ENCODE measurements at places on chromosomes 7 and 10. TPM values are rescaled to one million over a fixed set of nuclear protein-coding genes. Genes with fewer than 3 reads are reported as not detected.

Gene CYP2C18
- total RNA-seq: 0.05 TPM

Gene UPK3BL2
- 4.7 TPM for total RNA-seq

Gene TMEM254
- total RNA-seq: 16.5 TPM

Gene A1CF
- not detected for total RNA-seq

Gene ACTL6B
- not detected for total RNA-seq

Gene COL13A1
- total RNA-seq: 114 TPM

Gene ADCY1
- total RNA-seq: 0.08 TPM

Gene PRLHR
- total RNA-seq: not detected

Gene STK31
- 0.02 TPM for total RNA-seq

Gene ATOH7
- total RNA-seq: not detected

Gene NYAP1
- total RNA-seq: 0.20 TPM

Gene MAGI2
- 0.84 TPM for total RNA-seq

Gene MYPN
- total RNA-seq: 3.6 TPM

Gene PLEKHS1
- not detected for total RNA-seq

Gene SLC25A28
- total RNA-seq: 15.0 TPM

Gene CCDC7
- 1.5 TPM for total RNA-seq

Gene INMT
- not detected for total RNA-seq

Gene NFE2L3
- 25.4 TPM for total RNA-seq

Gene SEMA3E
- not detected for total RNA-seq

Gene AFAP1L2
- total RNA-seq: 1.2 TPM

- DNase-seq: no peak
Observed at GRCh38 chr7:37076668-37077067, 352.4 kb upstream of the AOAH start.

- DNase-seq: no peak
Observed at GRCh38 chr7:106222545-106222944, 62.2 kb downstream of the NAMPT start.

DNA sequence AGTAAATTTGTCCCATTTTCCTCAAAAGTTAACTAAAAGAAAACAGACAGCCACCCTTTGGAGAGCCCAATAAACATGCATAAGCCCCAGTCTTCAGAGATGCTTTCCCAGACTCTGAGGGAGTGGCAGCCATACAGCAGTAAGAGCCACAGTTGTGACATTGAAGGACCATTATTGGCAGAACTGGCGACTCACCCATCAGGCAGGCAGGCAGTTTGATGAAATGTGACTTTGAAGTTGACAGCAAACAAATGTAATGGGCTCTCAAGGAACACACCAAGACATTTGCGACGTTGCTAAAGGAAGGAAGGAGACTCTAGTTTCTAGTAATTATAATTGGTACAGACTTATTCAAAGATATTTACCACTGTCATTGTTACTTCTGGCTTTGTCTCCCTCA, 287.5 kb upstream of the PHYHIPL start:
- no peak for DNase-seq

DNA sequence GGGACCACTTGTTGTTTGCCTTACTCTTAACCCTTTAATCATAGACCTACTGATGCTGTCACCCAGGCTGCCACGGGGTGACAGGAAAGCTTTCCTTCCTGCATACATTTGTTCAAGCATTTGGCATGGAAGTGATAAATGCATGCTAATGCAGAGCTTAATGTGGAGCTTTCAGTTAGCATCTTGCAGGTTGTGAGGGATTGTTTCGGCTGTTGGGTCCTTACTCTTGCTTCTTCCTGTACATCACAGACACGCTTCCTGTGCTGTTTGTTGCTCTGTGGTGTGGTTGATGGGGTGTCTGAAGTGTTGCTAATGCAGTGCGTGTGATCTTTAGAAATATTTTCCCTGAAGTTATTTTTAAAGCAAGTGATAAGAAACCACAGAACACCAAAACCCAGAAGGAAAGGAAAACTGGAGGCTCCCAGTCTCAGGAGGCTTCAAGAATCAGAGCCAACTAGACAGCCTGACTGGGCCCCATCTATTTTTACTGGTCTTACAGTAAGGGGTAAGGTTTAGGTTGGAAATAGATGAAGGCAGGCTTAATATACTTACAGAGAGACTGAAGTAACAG, 143.1 kb downstream of the CHN2 start:
- DNase-seq: no peak

- no peak for DNase-seq
Observed at GRCh38 chr10:5775685-5776084, 37.5 kb downstream of the GDI2 start.

- peak; percentile 54 for DNase-seq
Observed at GRCh38 chr10:49569031-49569631, 30.2 kb upstream of the ERCC6 start.

DNA sequence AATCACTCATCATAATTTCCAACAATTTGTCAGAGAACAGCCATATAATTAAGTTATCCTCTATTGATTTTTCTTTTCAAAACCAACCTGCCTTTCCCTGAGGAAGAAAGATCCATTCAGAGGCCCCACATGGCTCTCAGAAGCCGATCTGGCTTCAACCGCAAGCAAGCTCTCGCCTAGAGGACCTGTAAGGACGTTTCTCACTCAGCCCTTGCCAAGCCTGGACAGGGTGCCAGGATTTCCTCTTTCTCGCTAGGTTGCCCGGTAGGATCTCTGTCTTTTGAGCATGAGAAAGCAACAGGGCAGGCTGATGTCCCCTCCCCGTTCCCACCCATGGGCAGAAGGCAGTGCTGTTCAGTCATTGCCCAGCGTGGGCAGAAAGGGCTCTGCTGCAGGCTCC, 13.0 kb downstream of the AIFM2 start:
- DNase-seq: no peak

- DNase-seq: no peak
Observed at GRCh38 chr10:110747609-110748464, 103.7 kb downstream of the RBM20 start.

DNA sequence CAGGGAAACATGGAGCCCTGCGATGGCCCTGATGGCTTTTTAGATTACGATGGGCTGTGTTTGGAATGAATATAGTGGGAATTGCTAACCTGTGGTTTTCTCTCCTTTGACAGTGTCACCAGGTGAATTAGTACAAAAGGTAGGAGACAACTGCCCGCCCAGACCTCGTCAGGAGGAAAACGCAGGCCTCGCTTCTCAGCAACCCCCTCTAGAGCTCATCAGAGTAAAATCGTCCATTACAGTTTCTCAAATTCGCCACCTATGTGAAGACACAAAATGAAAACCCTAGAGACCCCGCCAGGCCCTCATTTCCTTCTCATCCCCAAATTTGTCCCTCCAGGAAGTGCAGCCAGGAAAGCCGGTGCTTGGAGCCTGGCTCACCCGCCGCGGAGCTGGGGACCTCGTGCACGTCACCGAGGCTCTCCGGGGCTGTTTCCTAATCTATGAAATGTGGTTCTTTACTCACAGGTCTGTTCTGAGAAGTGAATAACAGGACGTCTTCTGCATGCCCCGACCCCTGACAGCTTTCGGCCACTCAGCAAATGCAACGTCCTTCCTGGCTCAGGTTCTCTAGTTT, 143.7 kb downstream of the VIPR2 start:
- no peak for DNase-seq

GRCh38 chr7:46233585-46234329, 312.7 kb upstream of the IGFBP3 start:
- DNase-seq: no peak

DNA sequence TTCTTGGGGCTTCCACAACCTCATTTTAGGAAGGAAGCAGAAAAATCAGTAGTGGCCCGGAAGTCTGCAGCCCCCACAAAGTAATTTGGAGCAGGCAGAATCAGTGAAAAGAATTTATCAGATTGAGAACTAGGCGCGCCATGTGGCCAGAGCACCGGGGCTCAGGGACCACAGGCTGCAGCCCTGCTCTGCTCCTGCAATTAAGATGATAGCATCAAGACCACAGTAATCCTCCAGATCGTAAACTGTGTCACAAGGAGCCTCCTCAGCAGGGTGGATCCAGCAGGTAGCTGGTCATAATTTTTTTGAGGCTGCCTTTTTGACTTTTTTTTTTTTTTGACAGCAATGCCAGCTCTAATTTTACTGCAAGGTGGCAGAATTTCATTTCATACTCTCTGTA, 209.0 kb upstream of the ZMIZ1 start:
- no peak for DNase-seq

GRCh38 chr7:5234852-5235831, 45.1 kb downstream of the WIPI2 start:
- no peak for DNase-seq

GRCh38 chr7:153939177-153939576, 113.0 kb upstream of the DPP6 start:
- no peak for DNase-seq

DNA sequence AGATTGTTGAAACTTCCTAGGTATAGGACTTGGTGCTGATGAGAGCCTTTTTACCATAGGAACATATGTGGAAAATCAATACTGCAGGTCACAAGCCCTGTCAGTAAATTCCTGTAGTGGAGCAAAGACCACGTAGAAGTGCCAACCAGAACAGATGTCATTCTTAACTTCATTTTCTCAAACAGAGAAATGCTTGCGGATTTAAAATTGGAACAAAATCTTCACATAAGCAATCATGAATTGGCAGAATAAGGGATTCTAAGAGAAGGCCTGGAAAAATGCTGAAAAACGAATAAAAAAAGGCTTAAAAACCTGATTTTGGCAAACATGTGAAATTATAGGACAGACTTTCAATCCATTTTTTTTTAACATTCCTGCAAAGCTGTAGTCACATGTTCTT, 80.8 kb upstream of the SMIM30 start:
- DNase-seq: no peak

DNA sequence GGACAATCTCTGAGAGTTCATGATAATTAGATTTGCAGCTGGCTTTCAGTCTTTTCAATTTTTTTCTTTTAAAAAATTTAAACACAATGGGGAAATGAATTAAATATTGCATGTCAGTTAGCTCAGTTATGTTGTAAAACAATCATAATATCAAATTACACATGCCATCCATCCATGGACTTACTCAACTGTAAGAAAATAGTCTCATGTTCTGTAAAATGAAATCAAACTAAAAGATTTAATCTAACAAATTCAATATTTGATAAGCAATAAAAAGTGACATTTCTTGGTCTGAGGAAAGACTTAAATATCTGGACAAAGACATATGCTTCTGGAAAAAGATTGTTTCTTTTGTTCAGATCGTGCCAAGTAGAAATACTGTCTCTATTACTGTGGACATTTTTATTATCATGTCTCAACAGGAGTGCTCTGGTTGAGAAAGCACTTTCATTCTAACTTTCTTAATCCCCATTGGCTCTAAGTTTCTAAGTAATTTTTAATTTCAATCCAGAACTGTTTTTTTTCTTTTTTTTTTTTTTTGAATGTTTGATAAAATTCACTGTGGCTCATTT, 179.2 kb upstream of the FAM3C start:
- DNase-seq: no peak

DNA sequence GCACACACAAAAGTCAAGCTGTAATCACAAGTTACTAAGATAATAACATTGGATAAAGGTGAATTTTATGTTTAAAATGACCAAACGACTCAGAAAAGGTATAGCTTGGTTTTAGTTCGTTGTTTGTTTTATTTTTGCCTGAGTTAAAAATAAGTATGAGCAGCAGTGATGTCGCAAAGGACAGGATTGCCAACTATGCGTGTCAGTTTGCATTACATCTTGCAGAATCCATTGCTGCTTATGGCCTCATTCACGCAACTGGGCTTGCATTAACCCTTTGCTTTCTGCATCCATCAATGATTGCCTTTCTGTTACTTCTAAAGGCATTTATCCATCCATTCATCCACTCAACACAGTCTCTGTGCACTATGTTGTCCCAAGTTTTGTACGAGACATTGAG, 389.6 kb downstream of the DPP6 start:
- DNase-seq: no peak

DNA sequence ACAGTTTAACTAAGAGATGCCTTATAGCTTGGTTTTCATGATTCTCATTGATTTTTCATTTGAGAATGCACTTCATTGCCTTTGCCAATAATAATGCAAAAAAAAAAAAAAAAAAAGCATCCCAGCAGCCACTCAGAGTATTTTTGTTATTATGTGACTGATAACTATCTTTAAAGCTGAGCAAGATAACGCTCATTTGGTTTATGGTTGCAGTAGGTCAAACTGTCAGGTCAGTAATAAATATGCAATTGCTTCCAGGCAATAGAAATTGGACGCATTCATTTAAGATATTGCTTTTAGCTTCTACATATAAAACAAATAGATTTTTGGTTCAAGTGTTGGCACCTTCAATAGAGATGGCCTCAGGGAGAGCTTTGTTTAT, 215.1 kb downstream of the PRPF18 start:
- DNase-seq: no peak

DNA sequence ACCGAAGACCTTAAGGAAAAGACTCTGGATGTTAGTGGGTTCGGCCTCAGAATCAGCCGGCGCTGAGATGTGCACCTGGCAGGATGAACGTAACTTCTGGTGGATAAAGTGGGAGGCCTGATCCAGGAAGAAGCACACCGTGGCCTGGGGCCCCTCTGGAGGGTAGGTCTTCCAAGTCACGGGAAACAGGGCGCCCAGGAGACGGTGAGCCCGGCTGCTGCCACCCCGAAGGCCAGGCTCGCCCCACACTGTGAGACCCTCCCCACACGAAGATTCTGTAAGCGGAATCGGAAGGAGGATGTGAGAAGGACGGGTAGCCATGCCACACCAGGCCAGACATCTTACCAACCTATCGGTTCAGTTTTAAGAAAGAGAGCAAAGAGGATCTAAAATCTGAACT, 279.0 kb downstream of the DNAJB6 start:
- DNase-seq: no peak

GRCh38 chr7:447523-447922, 72.1 kb downstream of the PDGFA start:
- no peak for DNase-seq

DNA sequence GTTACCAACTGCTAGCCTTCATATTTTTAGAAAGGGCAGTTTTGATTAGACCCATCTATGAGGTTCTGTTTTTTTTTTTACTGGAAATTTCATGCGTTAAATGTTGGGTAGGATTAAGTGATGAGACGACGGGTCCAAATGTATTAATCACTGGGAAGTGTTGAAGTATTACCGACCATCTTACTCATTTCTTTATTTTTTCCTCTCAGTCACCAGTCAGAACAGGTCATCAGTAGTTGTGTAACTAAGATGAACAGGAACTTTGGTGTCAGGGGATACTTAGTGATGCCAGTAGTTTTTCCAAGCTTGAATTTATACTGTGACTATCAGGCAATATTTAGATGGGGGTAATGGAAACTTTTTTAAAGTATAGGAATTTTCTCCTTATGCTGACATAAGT, 14.2 kb downstream of the TFAM start:
- peak; percentile 23 for DNase-seq

All from HT1080 (cell line).